GM19239 (cell line): ENCODE measurements at places on chromosomes 11 and 22.

DNA sequence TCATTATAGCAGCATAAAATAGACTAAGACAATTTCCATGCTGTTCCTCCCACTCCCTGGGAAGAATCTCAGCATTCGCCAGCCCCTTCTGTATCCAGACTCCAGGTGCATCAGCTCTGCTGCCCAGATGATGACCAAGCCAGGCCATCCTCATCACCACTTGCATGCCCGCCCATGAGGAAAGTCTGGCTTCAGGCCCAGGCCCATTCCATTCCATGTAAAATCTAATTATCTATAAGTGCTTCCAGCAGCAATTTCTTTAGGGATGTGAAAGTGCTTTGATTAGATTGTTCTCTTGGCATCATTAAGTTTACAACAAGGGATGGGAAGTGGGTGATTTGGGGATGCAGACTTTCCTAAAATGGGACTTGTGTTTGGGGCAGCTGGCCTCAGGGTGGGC is 100.3 kb downstream of the INSC start:
- DNase-seq = no peak

DNA sequence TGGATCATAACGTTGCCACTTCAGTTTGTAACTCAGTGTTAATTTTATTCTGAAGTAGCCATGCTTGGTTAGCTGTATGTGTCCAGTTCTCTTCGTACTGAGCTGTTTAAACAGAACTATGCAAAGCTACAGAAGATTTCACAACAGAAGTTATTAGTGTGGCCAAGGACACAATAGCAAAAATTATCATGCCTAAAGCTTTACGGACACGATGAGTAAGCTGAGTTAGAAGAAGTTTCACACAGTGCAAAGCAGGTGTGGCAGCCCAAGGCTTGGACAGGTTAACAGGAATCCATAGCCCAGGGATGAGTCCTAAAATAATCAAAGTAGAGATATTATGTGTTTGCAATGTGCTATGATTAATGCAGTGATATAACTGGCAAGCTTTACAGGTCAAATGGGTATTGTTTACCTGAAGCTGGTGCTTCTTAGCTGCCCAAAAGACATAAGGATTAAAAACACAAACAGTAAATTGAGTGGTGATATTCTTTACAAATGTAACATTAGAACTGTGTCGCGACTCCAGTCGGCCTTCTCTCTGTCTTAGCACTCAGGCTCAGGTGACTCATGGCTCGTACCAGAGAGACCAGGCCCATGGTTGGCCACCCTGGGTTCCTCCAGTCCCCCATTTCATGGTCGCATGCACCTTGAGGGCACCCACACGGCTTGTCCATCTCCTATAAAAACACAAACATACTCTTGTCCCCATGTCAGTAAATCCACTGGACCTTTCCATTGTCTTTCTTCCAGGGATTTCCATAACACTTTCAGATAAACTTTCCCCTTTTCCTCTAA is 35.5 kb upstream of the NCAM1 start:
- no peak for DNase-seq

DNA sequence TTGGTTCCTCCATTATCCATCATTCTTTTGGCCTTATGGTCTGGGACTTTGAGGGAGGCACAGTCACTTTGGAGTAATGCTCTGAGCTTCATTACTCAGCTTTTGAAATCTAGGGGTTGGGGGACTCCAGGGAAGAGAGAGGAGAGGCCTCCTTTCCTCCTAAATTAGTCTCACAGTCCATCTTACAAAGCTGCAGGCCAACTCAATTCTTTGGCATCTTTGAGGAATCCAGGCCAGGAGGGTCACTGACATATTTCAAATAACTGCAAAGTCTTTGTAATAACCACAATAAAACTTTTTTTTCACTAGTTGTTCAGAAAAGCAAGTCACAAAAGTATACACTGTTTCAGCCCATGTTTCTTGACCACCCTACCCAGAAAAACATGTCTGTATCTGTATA is 73.3 kb upstream of the FAR1 start:
- DNase-seq = no peak

DNA sequence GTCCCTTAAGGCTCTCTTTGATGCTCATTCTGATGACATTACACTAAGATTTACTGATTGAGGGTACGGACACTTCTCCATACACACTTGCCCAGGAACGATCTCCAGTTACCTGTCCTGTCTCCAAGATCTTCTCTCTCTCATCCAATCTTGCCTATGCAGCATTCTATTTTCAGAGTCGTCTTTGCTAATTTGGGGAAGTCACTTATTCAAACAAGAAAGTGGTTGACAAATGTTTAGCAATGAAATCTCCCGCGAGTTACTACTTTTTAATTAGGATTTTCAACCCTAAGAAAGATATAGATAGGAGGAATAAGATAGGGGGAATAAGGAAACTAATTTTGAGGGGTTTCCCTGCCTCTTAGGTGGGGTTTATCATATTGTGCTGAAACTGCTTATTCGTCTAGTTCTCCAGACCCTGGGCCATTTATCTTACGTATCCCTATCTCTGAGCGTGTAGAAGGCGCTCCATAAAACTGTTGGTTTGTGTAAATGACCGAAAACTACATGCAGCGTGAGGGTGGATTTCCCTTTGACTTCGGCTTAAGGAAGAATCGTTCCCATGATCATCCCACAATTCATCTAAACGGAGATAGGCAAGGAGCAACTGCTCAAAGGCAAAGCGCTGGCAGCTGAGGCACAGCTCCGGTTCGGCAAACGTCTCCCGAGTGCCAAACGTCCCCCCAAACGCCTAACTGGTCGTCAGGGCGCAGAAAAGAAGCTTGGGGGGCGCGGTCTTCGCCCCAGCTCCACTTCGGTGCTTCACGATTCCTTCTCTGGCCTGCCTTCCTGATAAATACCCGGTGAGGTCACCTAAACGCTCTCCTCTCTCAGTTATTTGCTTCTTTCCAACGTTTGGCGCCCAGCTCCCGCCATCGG is 804 bp downstream of the APIP start:
- no peak for DNase-seq

DNA sequence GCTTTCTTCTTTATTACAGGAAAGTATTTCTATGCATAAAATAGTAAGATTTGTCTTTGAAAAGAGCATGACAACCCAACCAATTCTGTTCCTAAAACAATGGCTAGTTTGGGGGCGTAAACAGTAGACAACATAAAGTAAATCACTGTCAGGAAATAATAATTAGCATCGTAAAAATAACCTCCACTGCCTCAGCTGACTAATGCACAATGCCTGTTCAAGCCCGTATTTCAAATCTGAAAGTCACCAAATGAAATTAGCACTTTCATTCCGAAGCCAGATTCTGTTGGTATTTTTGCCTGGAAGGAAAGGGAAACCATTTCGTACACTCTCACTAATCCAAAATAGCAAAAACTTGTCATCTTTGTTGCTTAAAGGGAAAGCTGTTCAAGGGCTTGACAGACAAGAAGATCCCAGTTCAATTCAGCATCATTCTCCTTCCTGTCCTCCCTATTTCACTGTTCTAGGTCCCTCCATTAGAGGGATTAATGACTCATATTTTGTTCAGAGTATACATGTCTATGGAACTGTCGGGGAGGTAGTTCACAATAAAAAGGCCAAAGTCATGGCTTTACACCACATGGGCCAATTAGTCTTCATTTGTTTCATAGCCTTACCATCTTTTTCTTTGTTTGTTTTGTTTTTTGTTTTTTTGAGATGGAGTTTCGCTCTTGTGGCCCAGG is 154.7 kb downstream of the CADM1 start:
- no peak for DNase-seq

DNA sequence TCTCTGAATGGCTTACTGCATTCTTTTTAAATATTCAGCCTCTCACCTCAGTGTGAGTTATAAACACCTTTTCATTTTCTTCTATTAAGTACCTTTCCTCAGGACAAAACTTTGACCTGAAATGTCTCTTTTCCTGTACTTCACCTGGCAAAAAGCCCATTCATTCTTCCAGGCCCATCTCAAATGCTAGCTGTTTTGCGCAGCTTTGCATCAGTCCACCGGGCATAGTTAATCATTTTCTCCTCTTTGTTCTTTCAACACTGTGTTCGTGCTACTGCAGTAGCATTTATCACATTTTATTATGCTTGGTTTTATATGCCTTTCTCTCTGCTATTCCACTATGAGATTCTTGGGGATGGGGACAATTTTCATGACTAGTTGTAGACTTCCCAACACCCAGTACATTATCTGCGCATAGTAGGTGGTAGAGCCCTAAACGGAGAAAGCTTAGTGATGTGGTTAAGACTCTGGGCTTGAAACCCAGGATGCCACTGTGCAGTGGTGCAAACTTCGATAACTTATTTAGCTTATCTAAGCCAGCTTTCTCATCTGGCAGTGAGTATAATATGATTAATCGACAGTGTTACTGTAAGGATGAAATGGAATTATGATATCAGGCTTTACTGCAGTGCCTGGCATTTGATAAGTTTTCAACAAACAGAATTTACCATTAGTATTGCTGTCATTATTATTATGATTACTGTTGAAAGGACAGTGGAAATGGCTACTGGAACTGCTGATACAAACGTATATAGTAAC is 695.7 kb downstream of the NELL1 start:
- no peak for DNase-seq

DNA sequence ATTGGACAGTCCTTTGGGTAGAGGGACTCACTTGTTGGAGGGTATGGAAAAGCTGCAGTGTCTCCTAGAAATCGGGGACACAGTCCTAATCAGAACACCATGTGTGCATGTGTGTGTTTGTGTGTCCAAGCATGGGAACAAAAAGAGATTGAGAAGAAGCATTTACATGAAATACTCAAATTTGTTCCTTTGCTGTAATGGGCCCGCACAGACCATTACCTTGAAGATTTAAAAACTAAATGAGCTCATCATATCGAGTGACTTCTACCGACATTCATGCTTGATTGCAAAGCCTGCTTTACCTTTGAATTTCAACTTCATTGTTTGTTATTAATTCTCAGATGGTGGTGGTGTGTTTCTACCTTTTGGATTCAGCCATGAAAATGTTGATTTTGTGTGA is 106.9 kb downstream of the ZBTB16 start:
- DNase-seq = no peak

GRCh38 chr11:117822074-117823033 is 2.2 kb downstream of the FXYD2 start:
- DNase-seq = no peak

DNA sequence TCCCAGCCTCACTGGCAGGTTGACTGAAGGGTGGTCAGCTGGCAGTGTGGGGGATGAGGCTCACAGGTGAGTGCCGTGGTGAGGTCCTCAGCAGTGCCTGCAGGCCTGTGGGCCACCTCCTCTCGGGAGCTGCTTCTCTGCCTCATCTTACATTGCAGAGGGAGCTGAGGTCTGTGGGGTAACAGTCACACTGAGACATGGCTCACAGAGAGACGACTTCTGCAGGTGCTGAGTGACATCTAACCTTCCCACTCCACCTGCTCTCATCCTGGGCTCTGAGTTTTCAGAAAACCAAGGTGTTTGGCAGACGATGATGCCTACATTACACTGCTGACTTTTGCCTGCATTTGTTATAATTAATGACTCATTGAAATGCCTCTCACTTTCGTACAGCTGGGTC is 8.8 kb upstream of the SLC5A1 start:
- no peak for DNase-seq

- DNase-seq = no peak
These were observed 43.8 kb upstream of the API5 start for GRCh38 chr11:43267856-43268580.

- DNase-seq = no peak
These were observed 10.9 kb downstream of the CDC42BPG start for GRCh38 chr11:64833509-64833908.

- DNase-seq = no peak
These were observed 30.8 kb upstream of the POU2AF1 start for GRCh38 chr11:111409915-111410314.

- DNase-seq = no peak
These were observed 193.3 kb downstream of the C11orf91 start for GRCh38 chr11:33507356-33507755.

- no peak for DNase-seq
These were observed 356.3 kb downstream of the SOX6 start for GRCh38 chr11:16000065-16000464.

GRCh38 chr11:65432686-65433582 is 10.3 kb downstream of the NEAT1 start:
- no peak for DNase-seq

DNA sequence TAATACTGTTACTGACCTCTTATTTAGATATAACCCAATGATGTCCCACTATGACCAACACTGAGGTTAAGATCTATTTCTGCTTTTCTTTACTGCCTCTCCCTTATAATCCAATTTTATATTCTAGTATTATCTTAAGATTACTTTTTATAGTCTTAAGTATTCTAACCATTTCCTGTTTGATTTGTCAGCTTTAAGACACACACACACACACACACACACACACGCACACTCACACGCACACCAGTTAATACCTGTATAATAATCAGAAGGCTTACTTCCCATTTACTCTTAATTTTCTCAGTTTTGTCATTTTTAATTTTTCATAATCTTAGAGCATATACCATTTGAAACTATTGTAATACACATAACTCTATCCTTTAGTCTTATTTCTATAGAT is 226.0 kb upstream of the C11orf87 start:
- no peak for DNase-seq

- no peak for DNase-seq
These were observed 83.8 kb downstream of the ME3 start for GRCh38 chr11:86588566-86589090.
